ENCODE measurements at places on chromosomes 1 and 21. TPM values are rescaled to one million over a fixed set of nuclear protein-coding genes. Genes with fewer than 3 reads are reported as not detected.

The HSPA6 gene
- total RNA-seq: 3.8 TPM

The SLC9C2 gene
- total RNA-seq: not detected

GRCh38 chr1:31760471-31761470, 3.4 kb downstream of the ADGRB2 start:
- DNase-seq: peak; percentile 64

The SLC45A1 gene
- total RNA-seq: 0.61 TPM

GRCh38 chr1:182392050-182393028, 749 bp upstream of the GLUL start:
- no peak for DNase-seq

DNA sequence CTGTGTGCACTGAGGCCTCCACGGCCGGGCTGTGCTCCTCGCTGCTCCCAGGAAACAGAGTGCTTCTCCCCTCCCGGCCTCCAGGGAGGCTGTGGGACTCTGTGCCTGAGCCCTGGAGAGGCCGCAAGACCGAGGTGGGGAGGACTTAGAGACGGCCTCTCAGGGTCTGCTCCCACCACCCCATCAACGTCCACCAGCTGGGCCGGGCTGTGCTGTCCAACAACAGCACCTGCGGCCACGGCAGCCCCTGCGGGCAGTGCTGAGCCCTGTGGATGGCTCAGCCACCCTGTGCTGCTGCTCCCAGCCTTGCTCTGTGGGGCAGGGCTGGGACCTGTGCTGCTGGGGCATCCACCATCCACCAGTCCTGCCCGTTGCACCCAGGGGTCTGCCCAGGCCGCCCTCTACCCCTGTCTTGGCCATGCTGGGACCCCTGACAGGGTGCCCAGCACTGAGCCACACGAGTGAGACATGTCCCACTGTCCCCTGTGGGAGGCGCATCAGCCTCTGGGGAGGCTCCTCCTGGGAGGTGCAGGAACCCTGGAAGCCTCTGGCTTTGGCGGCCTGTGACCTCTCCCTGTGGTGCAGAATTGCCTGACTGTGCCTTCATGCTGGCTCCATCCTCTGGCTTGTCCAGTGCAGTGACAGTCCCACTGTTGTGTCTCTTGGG, 31.2 kb upstream of the LRRC3 start:
- peak; percentile 1 for DNase-seq

The PRAMEF11 gene
- total RNA-seq: not detected

The CFAP126 gene
- not detected for total RNA-seq

Data from activated T-cell treated with anti-CD3 and anti-CD28 coated beads, Interleukin-2, amount 50 U/mL, for 4 hours (primary cell).